ENCODE measurements at places on chromosomes 2 and 18.
A peak's percentile ranks its signal among the peaks of the same experiment; 100 is the strongest.

- no peaks in the 10 kb centered on the region for H3K27me3 ChIP-seq
- H3K27ac ChIP-seq: no peak overlapping the region
- DNase-seq: no peak
- H3K36me3 ChIP-seq: no peaks in the 10 kb centered on the region
Measured at GRCh38 chr18:42807887-42808286, 307.6 kb downstream of the RIT2 start.

GRCh38 chr18:57438743-57439608, 3.8 kb downstream of the ONECUT2 start:
- no peak for DNase-seq
- no peaks in the 10 kb centered on the region for H3K36me3 ChIP-seq
- H3K27me3 ChIP-seq: peaks cover 86% of the 10 kb centered on the region
- H3K4me1 ChIP-seq: peaks cover 60% of the 10 kb centered on the region
- peak overlapping the region; percentile 48 for H3K4me3 ChIP-seq
- H3K27ac ChIP-seq: no peak overlapping the region

GRCh38 chr2:69797836-69798289, 31.6 kb upstream of the GMCL1 start:
- H3K4me1 ChIP-seq: peaks cover 7% of the 10 kb centered on the region
- no peaks in the 10 kb centered on the region for H3K27me3 ChIP-seq
- H3K27ac ChIP-seq: no peak overlapping the region

DNA sequence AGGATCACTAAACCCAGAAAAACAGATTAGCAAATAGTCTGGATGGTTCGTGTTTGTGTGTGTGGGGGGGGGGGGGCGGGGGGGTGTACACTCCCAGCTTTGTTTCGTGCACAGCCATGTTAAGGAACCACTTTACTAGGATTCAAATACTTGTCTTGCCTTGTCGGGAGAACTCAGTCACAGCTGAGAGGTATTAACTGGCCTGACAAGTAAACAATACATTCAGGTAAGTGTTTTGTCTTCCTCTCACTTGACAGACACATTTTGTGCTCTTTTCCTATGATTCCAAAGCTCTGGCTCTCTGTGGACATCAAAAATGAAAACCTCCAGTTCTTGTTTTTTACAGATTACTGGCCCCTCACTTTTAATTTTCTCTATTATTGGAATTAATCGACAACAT, 173.5 kb downstream of the LRP1B start:
- no peak overlapping the region for H3K4me3 ChIP-seq
- no peaks in the 10 kb centered on the region for H3K4me1 ChIP-seq
- no peaks in the 10 kb centered on the region for H3K27me3 ChIP-seq
- DNase-seq: no peak

DNA sequence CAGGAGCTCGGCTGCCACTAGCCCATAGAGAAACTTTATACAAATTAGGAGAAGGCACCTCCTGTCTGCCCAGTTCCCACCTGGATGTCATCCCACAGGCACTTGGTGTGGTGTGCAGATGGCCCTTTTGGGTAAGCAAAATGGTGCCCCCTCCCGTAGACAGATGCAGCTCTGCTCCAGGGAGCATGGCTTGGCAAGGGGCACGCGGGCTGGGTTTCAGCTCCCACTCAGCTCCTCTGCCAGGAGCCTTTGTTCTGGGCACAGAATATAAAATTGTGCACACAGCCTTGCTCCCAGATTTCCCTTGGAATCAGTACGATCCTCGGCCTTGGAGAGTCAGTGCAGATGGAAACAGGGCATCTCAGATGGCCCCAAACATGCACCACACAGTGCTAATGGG, 20.3 kb upstream of the KCNF1 start:
- H3K36me3 ChIP-seq: no peaks in the 10 kb centered on the region
- no peak overlapping the region for H3K4me3 ChIP-seq
- peaks cover 4% of the 10 kb centered on the region for H3K27me3 ChIP-seq
- H3K4me1 ChIP-seq: no peaks in the 10 kb centered on the region

GRCh38 chr18:6058941-6059340, 163.6 kb upstream of the TMEM200C start:
- no peak overlapping the region for H3K4me3 ChIP-seq
- H3K27ac ChIP-seq: no peak overlapping the region
- H3K27me3 ChIP-seq: no peaks in the 10 kb centered on the region
- H3K36me3 ChIP-seq: no peaks in the 10 kb centered on the region
- no peak for DNase-seq

DNA sequence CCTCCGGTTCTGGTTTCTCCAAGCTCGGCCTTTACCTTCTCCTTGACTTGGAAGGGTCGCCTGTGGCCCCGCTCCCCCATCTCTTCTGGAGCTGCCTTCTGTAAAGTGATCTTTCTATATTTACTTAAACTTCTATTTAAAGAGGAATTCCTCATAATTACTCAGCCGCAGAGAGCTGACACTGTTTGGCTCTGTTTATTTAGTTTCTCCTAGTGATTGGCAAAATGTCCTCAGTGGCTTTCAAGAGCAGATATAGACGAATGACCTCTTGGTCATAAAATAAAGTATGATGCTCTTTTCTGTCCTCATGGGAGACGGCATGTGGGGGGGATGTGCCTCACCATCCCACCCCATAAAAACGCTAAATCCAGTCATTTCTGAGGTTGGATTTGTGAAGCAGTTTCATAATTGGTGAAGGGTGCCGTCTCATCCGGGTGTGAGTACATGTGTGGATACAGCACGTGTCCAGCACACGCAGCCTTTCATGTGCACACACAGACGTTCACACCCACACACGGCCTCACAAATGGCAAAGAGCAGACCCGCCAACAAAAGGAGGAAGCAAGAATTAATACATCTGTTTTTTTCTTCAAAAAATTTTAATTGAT, 43.4 kb upstream of the SMAD7 start:
- no peaks in the 10 kb centered on the region for H3K27me3 ChIP-seq
- DNase-seq: no peak
- H3K4me3 ChIP-seq: no peak overlapping the region

DNA sequence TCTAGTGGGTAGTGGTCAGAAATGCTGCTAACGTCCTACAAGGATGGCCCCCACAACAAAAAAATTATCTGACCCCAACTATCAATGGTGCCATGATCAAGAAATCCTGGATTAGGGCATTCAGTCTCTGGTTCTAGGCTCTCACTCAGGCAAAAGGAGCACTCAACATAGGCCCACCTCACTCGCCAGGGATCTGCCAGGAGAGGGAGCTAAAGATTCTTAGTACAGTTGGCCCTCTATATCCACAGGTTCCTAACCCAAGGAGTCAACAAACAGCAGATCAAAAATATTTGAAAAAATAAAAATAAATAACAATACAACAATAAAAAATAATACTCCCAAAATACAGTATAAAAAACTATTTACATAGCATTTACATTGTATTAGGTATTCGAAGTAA, 10.0 kb downstream of the SLC4A5 start:
- no peaks in the 10 kb centered on the region for H3K4me1 ChIP-seq
- H3K36me3 ChIP-seq: no peaks in the 10 kb centered on the region
- H3K27me3 ChIP-seq: no peaks in the 10 kb centered on the region
- DNase-seq: peak; percentile 46
- no peak overlapping the region for H3K4me3 ChIP-seq
